CD4-positive, alpha-beta T cell treated with Interleukin-17A for 4 hours (primary cell): ENCODE measurements at places on chromosomes 13 and 19.

GRCh38 chr19:32404933-32405430 is 588 bp upstream of the DPY19L3 start:
- DNase-seq, result no peak

GRCh38 chr19:34189199-34189916 is 17.1 kb downstream of the LSM14A start:
- no peak for DNase-seq

- no peak for DNase-seq
Observed at GRCh38 chr13:80469853-80470381, 129.0 kb upstream of the SPRY2 start.

GRCh38 chr13:40446365-40446764 is 220.1 kb downstream of the FOXO1 start:
- no peak for DNase-seq

- peak; percentile 51 for DNase-seq
Observed at GRCh38 chr19:17294051-17294891, 9.0 kb downstream of the ABHD8 start.

DNA sequence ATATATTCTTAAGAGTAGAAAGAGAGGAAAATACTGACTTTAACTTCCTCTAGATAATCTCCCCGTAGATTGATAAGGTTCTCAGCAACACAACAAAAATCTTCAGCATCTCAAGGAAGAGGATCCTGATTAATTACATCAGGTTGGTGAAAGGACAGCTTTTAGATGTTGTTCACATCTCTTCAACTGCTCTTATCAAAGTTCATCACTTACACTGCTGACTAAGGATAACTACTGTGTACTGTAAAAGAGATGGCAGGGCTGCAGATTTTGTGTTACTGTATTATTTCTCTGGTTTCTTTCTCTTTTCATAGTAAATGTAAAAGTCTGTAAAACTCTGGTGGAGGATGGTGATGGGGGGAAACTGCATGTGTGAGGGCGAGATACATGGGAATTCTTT is 133.7 kb downstream of the PCDH9 start:
- no peak for DNase-seq

- no peak for DNase-seq
Observed at GRCh38 chr19:46297700-46298478, 1.0 kb downstream of the HIF3A start.

DNA sequence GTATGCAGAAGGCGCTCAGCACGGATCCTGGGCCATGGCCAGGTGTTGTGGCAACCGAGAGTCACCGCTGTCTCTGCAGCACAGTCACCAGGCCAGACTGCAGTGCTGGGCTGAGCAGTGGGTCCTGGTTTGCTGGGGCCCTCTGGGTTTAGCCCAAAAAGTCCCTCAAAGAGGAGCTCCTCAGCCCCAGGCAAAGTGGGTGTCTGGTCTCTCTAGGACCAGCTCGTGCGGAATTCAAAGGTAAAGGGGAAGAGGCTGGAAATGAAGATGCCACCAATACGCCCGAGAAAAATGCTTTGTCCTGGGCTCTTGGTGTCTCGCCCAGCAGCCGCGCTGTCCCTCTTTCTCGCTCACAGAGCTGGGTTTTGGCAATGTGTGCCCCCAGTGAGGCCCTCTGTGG is 38.5 kb upstream of the ANKRD10 start:
- DNase-seq, result no peak

GRCh38 chr19:30060531-30061222 is 118.6 kb downstream of the URI1 start:
- no peak for DNase-seq

GRCh38 chr13:76759877-76760276 is 126.3 kb downstream of the KCTD12 start:
- DNase-seq, result no peak

DNA sequence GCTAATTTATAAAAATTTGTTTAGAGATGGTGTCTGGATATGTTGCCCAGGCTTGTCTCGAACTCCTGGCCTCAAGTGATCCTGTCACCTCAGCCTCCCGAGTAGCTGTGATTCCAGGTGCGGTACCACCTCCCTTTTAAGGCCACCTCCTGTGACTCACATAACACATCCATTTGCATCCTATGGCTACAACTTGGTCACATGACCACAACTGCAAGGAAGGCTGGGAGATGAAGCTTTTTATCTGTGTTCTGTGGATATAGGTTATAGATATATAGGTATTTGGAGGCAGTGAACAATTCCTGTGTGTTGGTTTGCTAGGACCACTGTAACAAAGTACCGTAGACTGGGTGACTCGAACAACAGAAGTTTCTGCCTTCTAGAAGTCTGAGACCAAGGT is 6.0 kb downstream of the SPACA6 start:
- no peak for DNase-seq

GRCh38 chr19:709196-709964 is 645 bp downstream of the PALM start:
- no peak for DNase-seq

GRCh38 chr13:42355491-42356183 is 83.7 kb downstream of the AKAP11 start:
- DNase-seq, result no peak

DNA sequence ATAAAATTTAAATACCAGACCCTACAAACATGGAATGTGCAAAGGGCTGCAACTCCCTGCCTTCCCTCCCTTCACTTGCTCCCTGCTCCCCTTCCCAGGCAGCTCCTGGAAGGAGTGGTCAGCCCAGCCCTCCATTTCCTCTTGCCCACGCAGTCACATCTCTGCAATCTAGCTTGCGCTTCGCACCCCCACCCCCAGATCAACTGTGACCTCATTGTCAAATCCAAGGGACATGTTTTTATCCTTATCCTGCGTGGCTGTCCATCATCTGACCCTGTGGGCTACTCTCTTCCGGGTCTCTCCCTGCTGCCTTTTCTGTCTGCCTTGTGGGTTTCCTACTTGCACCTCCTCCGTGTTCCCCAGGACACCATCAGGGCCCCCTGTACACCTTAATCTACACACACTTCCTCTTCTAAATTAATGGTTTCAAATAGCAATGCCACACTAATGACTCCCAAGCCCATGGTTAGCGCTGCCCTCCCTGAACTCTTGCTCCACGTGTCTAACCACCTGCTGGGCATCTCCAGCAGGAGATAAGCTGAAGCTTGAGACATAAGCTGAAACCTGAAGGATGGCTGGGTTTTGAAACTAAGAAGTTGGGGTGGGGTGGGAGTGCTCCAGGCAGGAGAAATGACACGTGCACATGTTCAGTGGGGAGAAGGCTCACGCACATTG is 118.3 kb downstream of the USP12 start:
- no peak for DNase-seq

DNA sequence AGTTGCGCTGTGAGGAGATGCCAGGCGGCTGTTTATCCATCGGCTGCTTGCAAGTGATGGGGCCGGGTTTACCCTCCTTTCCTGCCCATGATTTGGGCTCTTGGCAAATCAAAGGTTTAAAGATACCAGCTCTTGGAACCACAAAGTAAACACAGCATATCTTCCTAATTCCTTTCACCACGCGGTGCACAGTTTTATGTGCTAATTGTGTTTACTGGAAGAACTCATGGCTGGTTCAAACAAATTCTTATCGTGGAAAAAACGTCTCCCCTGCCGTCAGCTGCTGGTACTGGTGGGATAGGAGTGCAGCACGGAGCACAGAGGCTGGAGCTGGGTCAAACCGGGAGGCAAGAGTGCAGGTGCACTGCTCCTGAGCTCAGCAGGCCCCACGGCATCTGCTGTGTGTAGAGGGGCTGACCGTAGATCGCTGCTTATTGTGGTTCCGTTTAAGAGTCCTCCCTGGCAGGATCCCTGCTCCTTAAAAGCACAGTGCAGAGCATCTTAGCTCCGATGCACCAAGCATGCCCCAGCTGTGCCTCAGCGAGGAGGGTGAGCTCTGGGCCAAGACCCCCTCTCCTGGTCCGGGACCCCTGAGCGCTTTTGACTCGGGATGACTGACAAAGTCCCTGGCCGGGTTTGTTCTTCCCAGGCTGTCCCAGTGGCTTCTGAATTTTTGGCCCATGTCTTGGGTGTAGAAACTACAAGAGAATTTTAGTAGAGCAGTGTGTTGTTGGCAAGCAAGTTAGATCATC is 51.3 kb upstream of the GAS6 start:
- no peak for DNase-seq

GRCh38 chr13:30796132-30796572 is 60.8 kb downstream of the ALOX5AP start:
- peak; percentile 13 for DNase-seq

DNA sequence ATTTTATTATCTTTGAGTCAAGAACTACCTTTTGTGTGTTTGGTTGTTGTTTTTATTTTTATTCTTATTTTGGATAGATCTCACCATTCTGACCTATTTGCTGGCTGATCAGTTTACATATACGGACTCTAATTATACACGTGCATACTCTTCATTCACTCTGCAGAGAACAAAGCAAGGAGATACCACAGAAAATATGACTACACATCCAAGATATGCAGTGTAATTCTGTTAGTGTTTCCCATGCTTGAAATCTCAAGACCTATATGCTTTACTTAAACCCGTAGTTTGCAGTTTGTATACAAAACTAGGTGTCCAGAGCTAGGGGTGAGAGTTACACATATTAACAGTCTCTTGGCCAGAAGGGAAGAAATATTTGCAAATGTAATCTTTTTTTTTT is 205.5 kb downstream of the DCLK1 start:
- DNase-seq, result no peak

- peak; percentile 69 for DNase-seq
Observed at GRCh38 chr19:58519087-58519354, 589 bp downstream of the ZBTB45 start.

GRCh38 chr19:31418692-31419430 is 69.6 kb upstream of the TSHZ3 start:
- DNase-seq, result no peak
